ENCODE measurements at places on chromosomes 11 and 22.

GRCh38 chr11:114208377-114208776 lies 87.8 kb upstream of the NNMT start:
- no peak for DNase-seq

GRCh38 chr22:45493286-45493771 lies 9.4 kb upstream of the FBLN1 start:
- no peak for DNase-seq

GRCh38 chr11:105673089-105673488 lies 63.2 kb downstream of the GRIA4 start:
- no peak for DNase-seq

GRCh38 chr22:45968003-45968650 lies 8.8 kb downstream of the WNT7B start:
- no peak for DNase-seq

- no peak for DNase-seq
These were observed 432.9 kb upstream of the CNTN5 start for GRCh38 chr11:98587884-98588283.

DNA sequence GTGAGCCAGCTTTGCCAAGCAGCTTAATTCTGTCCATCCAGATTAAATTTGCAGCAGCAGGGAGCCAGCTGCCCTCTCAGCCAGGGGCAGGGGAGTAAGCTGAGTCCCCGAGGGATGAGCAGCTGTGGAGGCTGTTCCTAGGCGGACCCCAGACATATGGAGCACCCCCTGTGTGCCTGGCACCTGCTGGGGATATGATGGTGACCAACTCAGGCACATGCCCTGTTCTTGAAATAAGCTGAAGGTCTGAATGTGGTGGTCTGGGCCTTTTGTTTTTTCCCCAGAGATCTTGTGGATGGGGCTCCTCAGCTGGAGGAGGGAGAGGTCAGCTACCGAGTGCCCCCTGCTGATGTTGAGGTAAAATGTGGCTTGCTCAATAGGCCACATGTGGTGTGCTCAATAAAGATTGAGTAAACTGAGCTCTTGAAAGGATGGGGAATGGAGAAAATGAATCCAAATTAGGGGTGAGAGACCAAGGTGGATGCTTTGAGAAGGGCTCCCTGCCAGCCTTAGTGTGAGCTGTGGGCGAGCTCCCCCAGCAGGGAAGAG lies 103.3 kb upstream of the NNMT start:
- no peak for DNase-seq

DNA sequence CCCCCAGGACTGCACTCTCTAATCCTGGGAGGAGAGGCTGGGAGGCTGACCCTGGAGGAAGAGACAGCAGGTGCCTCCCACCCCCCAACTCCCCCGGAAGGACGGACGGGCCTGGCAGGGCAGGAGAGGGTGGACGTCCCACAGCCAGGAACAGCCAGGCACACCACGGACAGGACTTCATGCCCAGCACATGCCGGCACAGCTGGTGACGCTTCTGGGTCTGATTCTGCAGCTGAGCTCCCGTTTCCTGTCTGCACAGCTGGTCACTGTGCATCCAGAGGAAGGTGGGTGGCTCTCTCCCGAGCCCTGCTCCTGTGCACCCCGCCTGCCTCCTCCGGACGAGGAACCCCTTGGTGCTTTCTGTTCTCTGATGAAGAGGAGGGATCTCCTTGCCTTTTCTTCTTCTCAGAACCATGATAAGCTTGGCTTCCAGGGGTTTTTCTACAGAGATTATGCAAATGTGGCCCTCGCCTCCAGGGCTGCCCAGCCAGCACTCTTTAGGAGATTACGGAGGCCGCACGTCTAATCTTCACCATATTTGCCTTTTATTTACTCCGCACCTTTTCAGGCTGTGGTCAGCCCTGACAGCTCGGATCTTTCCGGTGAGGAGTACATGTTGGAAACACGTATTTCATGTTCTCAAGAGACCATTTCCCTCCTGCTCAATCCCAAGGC lies 1295.8 kb downstream of the BRD1 start:
- DNase-seq: no peak

DNA sequence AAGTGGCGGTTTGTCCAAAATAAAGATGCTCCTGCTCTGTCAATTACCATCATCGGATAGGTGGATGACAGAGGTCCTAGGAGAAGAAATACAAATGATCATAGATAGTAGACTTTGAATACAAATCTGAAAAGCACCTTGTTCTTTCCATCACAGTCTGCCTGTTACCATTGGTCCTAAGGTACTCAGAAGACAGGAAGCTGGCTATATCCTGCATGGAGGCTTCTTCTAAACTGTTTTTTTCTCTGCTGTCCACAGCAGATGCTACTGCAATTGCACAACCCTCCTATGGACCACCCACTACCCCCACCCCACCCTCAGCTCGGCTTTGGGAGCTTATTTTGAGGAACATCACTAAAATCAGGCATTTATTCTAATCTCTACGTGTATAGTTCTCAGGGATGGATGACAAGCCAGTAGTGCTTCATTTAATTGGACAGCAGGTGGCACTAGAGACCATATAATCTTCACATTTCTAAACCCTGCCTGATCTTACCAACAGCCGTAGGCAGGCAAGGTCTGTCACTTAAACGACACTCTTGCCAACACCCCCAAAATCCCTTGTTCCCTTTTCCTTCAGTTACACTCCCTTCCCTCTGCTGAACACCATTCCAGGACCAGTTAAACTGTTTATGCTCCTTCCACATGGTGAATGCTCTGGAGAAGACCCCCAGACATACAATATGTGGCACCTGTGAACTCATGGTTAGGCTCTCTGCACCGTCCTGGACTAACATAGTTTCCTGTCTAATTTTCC lies 6.6 kb upstream of the PTS start:
- peak; percentile 6 for DNase-seq

DNA sequence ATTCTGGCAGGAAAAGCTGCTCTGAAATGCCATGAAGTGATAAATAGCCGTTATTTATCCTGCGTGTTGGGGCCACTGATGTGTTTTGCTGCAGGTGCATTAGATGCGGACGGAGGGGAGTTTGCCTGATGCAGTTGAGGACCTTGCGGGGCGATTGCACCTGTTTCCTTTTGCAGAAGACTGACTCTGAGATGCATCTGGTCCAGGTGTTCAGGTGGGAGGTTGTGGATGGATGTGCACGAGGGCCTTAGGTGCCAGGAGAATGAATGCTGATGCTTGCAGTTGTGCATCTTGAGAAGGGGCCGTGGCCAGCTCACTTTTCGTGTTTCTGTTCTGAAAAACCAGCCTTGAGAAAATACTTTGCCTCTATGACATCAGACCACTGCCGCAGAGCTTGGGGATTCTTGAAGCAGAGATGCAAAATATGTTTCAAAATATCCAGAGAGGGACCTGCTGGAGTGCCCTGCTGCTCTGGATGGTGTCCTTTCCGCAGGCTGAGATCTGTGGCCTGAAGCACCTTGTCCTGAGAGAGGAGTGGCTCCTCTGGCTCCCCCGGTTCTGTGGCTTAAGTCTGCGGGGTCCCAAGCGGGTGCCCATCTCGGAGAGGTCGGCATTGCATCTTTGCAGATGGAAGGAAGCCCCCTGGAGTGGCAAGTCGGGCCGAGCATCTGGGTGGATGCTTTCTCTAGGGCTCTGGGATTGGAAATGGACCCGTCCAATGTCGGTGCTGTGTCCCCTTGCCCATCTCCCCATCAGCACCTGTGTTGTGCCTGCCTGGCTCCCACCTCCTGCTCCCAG lies 1031.1 kb downstream of the TBC1D22A start:
- no peak for DNase-seq

DNA sequence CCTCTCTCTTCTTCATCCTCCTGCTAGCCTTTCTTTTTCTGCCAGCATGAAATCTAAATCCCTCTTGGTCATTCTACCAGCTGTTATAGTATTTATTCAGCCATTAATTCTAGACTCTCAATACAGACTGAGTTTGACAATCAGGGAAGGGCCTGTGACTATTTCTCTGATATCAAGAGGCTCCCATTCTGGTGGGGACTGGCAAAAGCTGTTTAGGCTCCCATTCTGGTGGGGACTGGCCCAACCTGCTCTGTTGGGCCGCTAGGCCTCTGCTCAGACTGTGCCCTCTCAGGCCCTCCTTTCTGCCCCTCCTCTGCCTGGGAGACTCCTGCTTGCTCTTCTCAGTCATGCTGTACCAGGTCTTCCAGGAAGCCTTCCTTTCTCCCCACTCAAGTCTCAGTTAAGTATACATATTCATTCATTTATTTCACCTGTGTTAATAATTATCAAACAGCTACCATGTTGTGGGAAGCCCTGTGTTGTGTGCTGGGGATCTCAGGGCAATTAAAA lies 323.7 kb upstream of the NARS2 start:
- no peak for DNase-seq

DNA sequence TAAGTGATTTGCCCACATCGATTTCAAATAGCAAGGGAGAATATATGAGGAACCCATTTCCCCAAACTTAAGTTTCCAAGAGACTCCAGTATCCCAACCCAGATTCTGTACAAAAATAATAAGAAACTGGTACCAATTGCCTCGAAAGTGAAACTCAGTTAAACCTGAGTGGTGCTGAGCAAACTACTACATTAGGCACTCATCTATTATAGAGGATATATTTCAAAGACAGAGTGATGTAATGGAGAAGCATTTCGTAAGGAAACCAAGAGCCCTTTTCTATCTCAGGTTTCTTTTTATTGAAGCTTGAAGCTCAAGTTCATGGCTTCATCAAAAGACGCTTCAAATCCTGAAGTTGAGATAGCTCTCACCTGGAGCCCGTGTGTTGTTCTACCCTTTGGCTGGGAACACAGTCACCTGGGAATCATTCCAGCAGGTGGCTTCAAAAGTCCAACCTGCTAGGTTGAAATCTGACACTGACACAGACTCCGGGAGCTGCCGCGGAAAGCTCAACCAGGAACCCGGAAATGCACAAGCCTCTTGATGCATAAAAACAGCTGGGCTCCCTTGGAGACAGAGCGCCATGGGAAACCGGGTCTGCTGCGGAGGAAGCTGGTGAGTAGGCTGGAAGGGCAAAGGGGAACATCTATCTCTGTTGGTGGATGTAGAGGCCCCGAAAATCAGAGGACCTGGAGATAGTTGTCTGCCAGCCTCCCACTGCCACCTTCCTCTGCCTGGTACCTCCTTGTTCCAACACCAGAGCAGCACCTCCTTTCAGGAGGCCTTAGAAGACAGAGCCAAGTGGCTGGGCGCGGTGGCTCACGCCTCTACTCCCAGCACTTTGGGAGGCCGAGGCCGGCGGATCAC lies at the start of gene C11orf52:
C11orf52 (plus strand) TSS at position 524 of the 867 bp plus-strand sequence; CDS start at position 584, 60 bp downstream.
- peak; percentile 12 for DNase-seq

DNA sequence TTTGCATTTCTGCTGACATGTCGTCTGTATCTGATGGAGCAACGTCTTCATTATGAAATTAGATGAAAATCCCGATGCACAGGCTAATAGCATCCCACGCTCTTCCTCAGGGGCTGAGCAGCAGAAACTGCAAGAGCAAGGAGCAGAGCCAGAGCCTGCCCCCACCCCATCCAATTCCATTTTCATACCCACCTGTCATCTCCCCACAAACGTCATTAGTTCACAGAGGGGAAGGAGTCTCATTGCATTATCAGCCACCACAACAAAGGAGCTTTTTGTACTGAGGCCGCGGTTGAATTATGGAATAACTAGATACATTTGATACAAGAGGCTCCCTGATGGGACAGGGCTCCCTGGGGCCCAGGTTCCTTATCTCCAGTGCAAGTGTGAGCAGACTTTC lies 515.0 kb downstream of the NTM start:
- DNase-seq: no peak

DNA sequence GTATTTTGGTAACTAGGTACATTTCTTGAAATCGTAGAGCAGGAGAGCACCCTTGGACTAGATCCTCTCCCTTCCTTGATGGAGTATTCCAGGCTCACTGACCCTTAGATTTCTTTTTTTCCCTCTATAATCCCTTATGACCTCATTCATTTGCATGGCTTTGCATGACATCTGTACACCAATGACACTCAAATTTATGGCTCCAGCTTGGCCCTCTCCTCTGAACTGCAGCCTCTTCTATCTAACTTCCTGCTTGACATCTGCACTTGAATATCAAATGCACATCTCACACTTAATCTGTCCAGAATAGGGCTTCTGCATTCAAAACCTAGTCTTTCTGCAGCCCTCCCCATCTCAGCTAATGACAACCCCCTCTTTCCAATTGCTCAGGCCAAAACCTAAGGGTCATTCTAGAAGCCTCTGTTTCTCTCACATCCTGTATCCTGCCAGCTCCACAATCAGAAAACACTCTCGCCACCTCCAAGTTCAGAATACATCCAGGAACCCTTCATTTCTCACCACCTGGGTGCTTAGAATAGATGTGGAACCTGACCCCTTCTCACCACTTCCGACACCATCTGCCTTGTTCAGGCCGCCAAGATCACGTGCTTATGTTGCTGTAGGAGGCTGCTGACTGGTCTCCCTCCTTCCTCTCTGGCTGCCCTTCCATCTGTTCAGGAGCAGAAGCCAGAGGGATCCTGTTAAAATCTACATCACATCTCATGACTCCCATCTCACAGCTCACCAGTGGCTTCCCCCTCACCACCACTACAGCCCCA lies 138.9 kb upstream of the MTNR1B start:
- DNase-seq: no peak

DNA sequence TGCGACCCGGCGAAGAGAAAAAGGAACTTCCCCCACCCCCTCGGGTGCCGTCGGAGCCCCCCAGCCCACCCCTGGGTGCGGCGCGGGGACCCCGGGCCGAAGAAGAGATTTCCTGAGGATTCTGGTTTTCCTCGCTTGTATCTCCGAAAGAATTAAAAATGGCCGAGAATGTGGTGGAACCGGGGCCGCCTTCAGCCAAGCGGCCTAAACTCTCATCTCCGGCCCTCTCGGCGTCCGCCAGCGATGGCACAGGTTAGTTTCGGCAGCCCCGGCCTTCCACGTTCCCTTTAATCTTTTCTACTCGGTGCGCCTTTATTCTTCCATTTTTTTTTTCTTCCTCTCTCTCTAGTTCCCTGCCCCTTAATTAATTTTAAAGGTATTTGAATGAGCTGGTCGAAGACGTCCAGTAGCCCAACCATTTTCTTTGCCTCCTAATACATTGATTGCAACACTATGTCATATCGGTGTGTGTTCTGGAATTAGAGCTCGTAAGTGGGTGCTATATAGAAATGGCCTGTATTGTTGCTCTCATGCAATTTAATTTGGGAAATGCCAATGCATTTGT lies 537 bp downstream of the EP300 start:
- DNase-seq: peak; percentile 67

Measured in C1 segment of cervical spinal cord (tissue), 14 donors.